Type B pancreatic cell (in vitro differentiated cells): ENCODE measurements at places on chromosomes 2 and 18.

DNA sequence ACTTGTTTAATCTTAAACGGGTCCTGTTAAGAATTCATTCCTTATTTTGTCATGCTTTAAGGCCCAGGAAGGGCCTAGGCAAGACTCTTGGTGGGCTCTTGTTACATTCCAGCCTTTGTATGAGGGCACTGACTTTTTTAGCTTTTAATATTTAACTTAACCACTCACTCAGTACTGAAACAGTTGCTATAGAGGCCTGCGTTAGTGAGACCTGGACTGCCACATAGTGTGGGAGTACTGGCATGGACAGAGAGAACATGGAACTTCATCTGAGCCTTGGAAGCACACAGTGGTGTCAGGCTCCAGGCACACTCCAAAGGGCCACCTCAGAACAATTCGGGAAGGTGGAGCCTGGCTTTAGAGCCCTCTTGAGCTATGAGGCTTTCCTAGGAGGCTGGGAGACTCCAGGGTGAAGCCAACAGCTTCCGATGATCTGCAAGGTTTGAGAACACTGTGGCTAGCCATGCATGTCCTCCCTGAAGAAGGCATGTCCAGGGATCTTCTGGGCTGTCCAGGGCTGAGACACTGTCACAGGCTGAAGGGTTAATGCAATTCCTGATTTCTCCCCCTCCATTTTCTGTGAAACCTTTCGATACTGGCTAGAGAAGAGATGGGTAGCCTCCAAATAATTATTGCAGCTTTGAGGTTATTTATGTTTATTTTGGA lies 155.4 kb upstream of the ACAA2 start:
- no peak for DNase-seq

DNA sequence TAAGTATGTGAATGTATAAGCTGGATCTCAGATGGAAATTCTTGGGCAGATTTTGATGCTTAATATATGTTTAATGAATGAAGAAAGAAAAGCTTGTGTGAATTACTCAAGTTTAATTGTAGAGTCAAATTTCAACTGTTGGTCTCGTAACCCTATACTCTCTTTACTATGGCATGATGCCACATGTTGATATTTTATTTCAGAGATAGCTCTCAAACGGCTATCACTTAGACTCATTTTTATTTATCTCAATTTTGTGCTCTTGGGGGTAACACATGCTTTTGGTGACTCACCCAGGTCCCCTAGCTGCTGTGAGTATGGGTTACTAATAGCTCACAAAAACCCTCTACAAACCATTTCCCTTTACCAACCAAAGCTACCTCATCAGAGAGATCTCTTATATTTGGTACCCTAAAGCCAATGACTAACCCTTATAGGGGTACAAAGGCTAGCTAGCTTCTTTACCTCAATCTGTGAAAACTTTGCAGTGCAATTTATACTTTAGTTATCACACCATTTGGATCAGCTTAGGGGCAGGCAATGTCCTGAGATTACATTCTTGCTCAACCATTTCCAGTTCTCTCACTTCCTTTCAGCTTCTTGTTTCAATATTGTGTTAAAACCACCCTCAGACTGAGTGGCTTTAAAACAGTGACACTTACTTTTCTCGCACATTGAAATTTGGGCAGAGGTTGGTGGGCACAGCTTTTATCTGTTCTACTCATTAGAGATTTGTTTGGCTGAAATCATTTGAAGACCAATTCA lies 240.3 kb downstream of the CDH7 start:
- no peak for DNase-seq

DNA sequence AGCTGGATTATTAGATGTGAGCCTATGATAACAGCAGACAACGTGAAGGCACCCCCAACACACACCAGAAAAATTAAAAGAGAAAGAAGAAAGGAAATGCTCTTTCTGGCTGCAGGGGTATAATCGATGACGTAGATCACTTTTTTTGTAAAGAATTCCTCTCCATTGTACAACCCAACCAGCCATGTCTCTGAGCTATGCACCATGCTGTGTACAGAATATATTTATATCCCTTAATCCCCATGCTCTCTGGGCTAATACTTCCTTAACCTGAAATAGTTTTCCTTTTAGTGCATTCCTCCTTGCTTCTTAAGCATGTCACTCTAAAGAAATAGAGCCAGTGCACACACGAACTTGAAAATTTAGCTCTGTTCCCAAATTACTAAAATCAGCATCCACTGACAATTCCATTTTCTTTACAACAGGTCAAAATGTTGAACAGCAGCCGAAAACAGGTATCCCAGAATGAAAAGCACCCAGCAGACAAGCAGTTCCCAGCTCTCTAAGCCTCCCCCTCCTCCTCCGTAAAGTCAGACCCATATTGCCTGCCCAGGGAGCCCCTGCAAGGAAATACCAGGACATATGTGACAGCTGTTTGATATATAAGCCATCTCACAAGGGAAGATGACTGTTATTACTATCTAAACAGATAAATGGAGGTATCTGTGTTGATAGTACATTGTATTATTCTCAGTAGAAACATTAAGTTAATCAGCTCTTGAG lies 247.4 kb upstream of the RAB6C start:
- no peak for DNase-seq

- DNase-seq = no peak
These were observed 109.2 kb upstream of the OTX1 start for GRCh38 chr2:62941413-62941812.

DNA sequence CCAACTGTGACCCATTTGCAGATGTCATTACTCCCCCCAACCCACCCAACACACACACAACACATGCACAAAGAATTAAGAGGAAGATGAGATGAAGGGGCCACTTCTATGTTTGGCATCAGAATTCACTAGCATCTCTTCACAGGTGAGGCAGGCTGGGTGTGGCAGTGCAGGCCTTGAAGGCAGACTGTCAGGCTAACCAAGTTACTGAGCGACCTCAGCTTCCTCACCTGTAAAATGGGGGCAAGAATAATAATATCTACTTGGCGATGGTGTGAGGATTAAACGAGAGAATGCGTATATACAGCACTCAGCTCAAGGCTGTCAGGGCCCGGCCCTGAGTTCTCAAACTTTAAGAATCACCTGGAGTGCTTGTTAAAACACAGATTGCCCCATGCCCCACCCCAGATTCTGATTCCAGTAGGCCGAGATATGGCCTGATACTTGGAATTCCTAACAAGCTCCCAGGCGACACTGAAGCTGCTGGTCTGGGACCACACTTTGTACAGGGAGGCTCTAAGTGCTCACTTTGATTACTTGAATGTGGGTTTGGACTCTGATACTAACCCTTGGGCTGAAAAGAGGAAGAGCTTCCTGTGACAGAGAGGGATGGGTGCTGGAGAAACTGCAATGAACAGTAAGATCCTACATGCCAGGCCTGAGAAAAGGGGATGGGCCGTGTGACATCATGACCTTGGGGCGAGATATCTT lies 1.1 kb downstream of the ACTG2 start:
- no peak for DNase-seq

DNA sequence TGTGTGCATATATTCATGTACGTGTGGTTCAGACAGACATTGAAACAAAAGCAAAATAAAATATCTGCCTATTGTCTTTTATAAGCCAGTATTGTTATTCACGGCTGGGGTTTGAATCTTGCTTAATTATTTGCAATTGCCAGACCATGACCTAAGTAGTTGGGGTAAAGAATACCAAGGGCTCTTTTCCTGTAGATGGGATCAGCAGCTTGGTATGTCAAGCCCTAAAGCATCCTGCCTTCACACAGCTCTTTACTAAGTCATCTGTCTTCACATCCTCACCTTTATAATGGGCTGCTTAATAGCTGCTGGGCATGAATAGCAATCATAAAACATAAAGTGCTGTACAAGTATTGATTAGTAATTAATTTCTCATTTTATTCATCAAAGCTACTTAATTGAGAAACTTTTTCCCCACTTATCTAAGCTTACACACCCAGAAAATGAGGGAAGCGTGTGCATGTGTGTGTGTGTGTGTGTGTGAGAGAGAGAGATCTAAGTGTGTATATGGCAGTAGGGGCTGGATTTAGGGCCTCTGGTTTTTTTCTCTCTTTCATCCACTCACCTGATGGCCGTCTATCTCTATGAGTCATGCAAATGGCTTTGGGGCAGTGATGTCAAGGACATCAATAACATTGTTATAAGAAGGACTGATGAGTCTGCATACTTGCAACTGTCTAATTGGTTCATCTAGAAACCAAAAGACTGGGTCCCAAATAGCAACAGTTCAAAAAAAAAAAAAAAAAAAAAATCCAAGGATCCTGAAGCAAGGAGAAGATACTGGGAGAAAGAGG lies 244.1 kb upstream of the TNP1 start:
- no peak for DNase-seq

DNA sequence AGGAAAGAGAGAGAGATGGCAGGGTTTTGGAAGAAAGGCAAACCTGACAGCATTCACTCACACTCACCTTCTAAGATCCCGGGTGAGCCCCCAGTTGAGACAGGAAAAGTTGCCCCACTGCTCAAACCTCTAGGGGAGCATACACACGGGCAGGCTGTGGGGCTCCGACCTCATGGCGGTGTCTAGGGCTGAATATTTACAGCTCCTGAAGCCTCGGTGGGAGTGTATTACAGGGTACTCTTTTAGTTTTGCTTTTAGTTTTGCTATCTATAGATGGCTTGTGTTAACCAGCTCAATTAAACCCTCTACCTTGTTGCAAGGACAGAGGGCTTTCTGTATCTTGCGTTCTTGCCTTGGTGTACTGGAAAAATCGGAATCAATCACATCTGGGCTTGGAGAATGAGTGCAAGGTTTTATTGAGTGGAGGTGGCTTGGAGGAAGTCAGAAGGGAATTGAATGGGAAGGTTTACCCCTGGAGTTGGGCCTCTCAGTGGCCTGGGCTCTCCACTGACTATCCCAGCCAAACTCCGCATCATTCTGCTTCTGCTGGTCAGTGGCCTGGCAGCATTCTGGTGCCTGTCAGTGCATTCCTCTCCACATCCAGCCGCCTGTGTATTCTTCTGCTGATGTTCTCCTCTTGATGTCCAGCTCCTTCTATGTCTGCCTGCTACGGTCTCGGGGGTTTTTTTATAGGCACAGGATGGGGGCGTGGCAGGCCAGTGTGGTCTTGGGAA lies 10.1 kb upstream of the IFIH1 start:
- no peak for DNase-seq

- DNase-seq = peak; percentile 59
These were observed 333.1 kb downstream of the DYSF start for GRCh38 chr2:71786291-71787107.

GRCh38 chr18:1011349-1011748 lies 106.7 kb downstream of the ADCYAP1 start:
- DNase-seq = no peak

- DNase-seq = no peak
These were observed 22.4 kb downstream of the ARL6IP6 start for GRCh38 chr2:152740743-152741328.

- no peak for DNase-seq
These were observed 10.9 kb downstream of the TRIP12 start for GRCh38 chr2:229910832-229911412.

DNA sequence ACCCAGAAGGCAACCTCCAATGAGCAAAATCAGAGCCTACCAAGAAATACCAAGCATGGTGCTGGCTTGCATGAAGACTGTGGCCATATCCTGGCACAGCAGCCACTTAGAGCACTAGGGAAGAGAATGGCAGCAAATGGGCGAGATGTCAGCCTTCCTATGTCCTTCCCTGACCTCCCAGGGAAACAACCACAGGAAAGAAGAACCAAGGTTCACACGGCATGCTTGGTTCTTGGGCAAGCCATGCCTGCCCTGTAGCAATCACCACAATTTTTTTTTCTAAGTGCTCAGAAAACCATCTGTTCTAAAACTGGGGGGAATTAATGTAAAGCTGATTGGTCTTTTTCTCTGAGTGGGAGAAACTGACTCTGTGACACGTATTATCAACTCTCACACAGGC lies 27.8 kb downstream of the GALNT14 start:
- DNase-seq = no peak
